Left ventricle myocardium inferior (tissue), 1 donor: ENCODE measurements at places on chromosomes 6 and 20. TPM values are rescaled to one million over a fixed set of nuclear protein-coding genes. Genes with fewer than 3 reads are reported as not detected.
A peak's percentile ranks its signal among the peaks of the same experiment; 100 is the strongest.

The SLC32A1 gene
- not detected for total RNA-seq

The OLIG3 gene
- total RNA-seq: not detected

- peaks cover 13% of the 10 kb centered on the region for H3K4me1 ChIP-seq
- no peaks in the 10 kb centered on the region for H3K27me3 ChIP-seq
- no peak overlapping the region for H3K4me3 ChIP-seq
- no peaks in the 10 kb centered on the region for H3K36me3 ChIP-seq
- DNase-seq: no peak
These were observed 63.0 kb downstream of the SNX5 start for GRCh38 chr20:17905544-17905943.

GRCh38 chr20:14498772-14499171 is 161.4 kb upstream of the FLRT3 start:
- H3K27me3 ChIP-seq: no peaks in the 10 kb centered on the region
- H3K36me3 ChIP-seq: no peaks in the 10 kb centered on the region
- H3K4me1 ChIP-seq: no peaks in the 10 kb centered on the region
- H3K4me3 ChIP-seq: no peak overlapping the region

- H3K4me3 ChIP-seq: no peak overlapping the region
- no peak for DNase-seq
- H3K27me3 ChIP-seq: no peaks in the 10 kb centered on the region
- H3K36me3 ChIP-seq: peaks cover 28% of the 10 kb centered on the region
- peaks cover 40% of the 10 kb centered on the region for H3K4me1 ChIP-seq
- H3K27ac ChIP-seq: peak overlapping the region; percentile 40
These were observed 18.3 kb downstream of the VEGFA start for GRCh38 chr6:43788301-43788700.
